ENCODE measurements at places on chromosomes 1 and 21.

DNA sequence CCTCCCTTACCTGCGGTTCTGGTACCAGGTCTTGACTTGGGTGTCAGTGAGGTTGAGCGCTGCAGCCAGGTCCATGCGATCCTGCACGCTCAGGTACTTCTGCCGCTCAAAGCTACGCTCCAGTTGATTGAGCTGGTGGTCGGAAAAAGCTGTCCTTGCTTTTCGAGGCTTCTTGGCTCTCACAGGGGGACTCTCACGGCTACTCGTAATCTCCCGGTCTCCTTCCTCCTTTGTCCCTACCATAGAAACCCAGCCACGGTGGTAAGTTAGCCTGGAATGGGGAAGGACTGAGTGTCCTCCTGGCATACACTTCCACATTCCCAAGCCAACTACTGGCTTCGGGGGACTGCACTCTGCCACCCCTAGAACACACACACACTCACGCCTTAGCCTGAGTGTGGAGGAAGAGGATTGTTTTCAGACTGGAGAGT is 2.6 kb downstream of the BARHL2 start:
- no peak for DNase-seq

DNA sequence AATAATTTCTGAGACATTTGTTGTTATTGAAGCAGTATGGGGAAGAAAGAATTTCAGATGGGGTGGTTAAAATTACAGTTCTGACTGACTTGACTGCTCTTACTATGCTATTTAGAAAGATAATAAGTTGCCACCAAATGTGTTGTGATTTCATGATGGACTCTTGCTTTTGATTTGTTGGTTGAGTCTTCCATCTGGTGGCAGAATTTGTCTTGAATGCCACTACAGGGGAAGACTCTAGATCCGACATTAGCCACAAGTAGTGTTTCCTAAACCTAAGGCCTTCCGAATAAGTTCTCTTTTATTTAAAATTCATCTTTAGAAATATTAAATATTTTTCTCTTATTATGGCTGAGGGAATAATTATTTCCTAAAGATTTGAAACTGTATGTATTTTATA is 190.9 kb upstream of the ADGRL4 start:
- DNase-seq: peak; percentile 34

DNA sequence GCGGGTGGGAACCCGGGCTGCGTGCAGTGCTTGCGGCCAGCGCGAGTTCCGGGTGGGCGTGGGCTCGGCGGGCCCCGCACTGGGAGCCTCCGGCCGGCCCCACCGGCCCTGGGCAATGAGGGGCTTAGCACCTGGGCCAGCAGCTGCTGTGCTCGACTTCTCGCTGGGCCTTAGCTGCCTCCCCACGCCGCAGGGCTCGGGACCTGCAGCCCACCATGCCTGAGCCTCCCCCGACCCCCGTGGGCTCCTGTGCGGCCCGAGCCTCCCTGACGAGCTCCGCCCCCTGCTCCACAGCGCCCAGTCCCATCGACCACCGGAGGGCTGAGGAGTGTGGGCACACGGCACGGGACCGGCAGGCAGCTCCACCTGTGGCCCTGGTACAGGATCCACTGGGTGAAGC is 23.7 kb upstream of the CLIC4 start:
- no peak for DNase-seq

DNA sequence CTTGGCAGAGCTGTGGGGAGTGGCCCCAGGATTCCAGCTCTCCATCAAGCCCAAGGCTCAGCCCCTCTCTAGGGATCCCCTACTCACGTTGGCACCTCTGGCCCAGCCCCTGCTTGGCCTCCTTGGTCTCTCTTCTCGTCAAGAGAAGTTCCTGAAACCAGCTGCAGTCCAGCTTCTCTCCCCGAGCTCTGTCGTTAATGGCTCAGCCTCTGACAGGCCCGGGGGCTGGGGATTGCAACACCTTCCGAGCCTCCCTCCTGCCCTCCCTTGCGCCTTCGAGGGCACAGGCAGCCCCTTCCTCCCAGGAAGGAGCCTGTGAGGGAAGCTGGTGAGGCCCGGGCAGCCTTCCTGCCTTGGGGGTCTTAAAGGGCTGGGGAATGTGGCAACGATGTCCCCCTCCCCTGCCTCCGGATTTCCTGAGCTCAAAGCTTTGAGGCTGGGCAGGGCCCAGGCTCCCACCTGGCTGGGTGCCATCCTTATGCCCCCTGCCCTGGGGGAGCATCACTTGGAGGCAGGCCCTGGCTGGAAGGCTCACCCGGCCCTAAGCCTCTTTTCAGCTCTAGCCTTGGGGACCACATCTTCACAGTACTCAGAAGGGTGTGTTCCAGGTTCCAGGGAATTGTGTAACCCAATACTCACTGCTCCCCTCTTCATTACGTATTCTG is at the start of gene CSF3R:
Gene CSF3R, minus strand, starts transcription at position 190 of the 665 bp plus-strand sequence. CDS start 3,417 bp downstream, outside the sequence.
- DNase-seq: no peak

GRCh38 chr1:223611936-223612335 is 53.6 kb downstream of the CAPN8 start:
- DNase-seq: no peak

DNA sequence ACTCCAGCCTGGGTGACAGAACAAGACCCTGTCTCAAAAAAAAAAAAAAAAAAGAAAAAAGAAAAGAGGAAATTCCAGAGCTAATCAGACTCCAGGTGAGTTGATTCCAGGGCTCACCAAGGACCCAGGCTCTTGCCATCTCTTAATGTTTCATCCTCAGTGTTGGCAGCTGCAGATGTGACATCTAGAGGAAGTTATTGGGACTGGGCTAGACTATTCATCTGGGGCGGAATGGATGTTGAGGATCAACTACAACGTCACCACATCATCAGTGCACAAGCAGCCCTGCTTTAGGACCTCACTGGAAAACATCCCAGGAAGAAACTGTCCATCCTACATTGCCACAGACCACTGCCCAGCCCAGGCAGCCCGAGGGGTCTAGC is 28.6 kb upstream of the PARP1 start:
- no peak for DNase-seq

DNA sequence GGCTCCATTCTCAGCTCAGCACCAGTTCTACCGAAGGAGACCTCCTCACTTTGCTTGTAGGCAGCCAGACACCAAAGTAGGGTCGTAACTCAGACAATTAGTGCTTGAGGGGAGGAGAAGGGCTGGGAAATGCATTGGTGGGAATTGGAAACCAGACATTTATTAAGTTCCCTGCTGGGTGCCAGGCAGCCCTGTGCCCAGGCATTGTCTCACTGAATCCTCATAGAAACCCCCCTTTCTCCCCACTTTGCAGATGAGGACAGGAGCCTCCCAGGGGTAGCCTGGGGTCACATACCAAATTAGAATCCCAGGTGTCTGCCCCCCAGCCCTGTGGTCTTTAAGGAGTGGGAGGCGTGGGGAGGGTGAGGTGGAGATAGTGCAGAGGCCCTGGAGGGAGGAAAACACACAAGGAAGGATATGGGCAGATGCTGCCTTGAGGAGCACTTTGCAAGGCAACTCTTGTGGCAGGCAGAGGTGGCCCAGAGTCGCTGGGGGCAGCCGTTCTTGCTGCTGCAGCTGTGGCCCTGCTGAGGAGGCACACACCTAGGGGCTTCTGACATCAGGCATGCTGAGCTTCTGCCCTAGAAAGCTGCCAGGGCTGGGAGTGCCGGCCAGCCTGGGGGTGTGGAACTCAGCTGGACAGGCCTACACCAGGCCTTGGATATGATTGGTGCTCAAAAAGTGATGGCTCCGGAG is 29.4 kb downstream of the CDK18 start:
- DNase-seq: no peak

DNA sequence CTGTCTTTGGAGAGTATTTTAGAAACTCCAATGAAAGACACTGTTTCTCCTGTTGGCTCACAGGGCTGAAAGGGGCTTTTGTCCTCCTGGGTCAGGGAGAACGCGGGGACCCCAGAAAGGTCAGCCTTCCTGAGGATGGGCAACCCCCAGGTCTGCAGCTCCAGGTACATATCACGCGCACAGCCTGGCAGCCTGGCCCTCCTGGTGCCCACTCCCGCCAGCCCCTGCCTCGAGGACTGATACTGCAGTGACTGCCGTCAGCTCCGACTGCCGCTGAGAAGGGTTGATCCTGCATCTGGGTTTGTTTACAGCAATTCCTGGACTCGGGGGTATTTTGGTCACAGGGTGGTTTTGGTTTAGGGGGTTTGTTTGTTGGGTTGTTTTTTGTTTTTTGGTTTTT is 58.5 kb downstream of the LACTBL1 start:
- no peak for DNase-seq

DNA sequence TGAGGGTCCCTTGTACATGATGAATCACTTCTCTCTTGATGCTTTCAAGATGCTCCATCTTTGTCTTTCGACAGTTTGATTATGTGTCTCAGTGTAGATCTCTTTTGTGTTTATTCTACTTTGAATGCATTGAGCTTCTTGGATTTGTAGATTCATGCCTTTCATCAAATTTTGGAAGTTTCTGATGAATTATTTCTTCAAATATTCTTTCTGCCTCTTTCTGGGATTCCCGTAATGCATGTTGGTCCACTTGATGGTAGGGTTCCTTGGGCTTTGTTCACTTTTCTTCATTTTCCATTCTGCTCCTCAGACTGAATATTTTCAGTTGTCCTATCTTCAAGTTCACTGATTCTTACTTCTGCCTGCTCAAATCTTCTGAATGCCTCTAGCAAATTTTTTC is 50.7 kb downstream of the ADSS2 start:
- no peak for DNase-seq

DNA sequence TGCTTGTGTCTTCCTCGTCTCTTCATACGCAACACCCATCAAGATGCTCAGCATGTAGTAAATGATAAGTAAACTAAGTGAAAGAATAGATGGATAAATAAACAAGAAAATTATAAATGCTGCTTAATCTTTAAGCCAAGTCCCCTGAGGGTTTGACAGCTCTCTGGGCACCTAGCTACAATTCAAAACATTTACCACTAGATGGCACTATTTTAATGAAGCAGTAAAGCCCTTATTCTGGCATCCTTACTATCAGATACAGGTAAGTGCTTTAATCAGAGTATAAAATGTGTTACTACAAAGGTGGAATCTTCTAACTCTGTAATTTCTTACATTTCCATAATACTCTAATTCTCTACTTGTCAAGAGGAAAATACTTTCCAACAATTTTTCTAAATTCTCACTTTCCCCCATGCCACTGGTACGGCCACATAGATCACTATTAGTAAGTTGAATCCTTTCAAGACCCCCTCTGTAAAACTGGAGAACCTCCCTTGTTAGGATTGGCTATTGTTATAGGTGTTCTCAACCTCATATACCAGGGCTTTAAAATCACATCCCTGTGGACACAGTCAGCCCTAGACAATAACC is 137.8 kb downstream of the BARHL2 start:
- DNase-seq: peak; percentile 15

- DNase-seq: peak; percentile 12
These were observed 9.1 kb downstream of the TTC22 start for GRCh38 chr1:54791880-54792522.
